ENCODE measurements at places on chromosomes 16 and 17.

- DNase-seq: no peak
Measured at GRCh38 chr17:4722678-4723240, 8.5 kb upstream of the MED11 start.

DNA sequence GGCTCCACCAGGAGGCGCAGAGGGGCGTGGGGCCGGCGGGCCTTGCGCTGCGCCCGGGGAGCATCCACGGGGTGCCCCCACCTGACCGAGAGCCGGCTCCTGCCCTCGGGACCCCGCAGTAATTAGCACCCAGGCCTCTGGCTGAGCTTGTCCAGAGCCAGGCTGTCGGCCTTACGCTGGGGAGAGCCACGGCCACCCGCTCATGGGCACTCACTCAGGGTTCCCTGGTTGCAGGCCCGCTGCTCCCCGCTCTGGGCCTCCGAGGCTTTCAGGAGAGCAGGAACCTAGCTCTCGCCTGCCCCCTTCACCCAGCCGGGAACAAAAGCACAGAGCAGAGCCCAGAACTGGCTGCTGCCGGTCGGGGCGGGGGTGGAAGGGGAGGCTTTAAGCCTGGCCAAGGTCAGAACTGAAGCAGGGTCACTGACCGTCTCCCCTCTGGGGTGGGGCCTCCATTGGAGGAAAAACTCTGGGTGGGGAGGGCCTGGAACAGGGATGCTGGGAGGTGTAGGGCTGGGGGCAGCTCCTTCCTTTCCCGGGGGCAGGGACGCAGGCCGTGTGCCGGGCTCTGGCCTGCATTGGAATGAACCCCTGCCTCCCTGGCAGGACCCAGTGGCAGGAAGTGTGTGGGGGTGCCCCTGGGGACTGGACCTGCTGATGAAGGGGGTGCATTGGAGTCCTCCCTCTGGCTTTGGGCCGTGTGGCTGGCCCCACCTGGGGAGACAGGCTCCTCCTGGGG lies 12.3 kb downstream of the GLIS2 start:
- DNase-seq: no peak

DNA sequence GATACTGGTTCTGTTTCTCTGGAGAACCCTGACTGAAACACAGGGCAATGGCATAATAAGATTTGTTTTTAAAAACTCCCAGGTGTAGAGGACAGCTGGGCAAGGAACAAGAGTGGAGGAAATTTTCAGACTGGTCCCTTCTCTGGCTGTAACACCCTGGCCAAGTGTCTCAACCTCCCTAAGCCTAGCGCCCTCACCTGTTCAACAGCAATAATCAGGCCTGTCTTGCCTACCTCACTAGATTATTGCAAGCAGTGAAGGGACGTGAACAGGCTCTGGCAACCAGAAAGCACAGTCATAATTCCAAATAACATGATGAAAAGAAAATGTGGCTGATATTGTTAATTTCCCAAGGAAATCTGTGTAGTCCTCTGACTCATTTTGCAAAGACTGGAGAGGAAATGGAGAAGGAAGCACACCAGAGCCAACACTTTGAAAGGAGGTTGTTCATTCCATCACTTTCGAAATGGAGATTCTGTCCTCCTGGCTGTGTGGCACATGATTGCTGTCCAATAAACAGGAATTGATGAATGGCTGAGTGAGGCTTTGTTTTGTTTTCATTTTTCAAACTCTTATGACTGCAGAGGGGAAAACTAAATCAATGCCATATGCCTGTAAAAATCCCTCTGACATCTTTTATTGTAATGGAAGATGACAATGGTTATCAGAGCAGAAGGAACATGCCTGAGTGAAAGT lies 87.5 kb upstream of the HLF start:
- no peak for DNase-seq

GRCh38 chr17:45976755-45977505 lies 22.1 kb upstream of the STH start:
- DNase-seq: no peak

DNA sequence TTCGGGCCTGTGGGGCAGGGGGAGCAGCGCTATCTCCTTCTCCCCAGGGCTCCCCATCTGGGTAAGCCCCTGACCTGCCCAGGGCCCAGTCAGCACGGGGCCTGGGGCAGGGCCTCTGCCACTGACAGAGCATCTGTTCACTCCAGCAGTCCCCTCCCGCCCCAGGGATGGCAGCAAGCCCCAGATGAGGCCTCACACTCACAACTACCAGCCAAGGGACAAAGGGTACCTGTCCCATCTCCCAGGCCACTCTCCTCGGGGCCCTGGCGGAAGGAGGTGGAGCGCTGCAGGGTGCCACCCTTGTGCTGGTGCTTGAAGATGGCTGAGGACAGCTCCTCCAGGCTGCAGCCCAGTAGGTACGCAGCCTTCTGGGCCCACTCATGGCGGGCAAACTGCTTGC lies 64.8 kb downstream of the MYO18A start:
- DNase-seq: no peak

- DNase-seq: no peak
Measured at GRCh38 chr17:39576187-39576586, 31.5 kb downstream of the NEUROD2 start.

DNA sequence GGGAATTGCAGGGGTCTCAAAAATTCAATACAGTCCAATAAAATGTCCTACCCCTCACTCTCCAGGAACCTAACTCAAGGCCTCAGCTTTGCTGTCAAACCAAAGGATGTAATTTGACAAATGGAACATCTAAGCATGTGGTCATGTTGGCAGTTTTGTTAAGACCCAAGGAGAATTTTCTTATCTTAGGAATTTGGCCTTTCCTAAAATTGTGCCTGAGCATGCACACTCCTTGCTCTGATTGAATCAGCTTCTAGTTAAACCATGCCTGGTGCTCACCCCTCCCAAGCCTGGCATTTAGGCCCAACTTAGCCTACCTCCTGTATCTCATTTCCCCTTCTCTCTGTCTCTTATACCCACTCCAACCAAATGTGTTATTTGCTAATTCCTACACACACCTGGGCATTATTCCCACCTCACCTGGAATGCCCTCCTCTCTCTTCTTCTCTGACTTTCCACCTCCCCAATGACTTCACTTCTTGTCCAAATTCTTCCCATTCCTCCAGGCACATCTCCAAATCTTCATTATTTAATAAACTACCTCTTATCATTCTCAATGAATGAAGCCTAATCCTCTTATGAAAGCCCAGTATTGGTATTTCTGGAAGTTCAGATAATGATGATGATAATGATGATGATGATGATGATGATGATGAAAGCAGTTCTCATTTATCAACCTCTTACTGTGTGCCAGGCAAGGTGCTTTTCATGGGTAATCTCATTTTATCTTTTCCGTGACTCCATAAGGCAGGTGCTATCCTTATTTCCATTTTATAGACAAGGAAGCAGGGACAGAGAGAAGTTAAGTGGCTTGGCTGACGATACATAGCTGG lies 178.0 kb upstream of the IRX6 start:
- no peak for DNase-seq

GRCh38 chr17:60355663-60356594 lies 36.0 kb downstream of the USP32 start:
- no peak for DNase-seq

- DNase-seq: no peak
Measured at GRCh38 chr17:72191921-72192799, 71.3 kb downstream of the SOX9 start.

- no peak for DNase-seq
Measured at GRCh38 chr17:39114723-39115122, 36.7 kb downstream of the PLXDC1 start.

DNA sequence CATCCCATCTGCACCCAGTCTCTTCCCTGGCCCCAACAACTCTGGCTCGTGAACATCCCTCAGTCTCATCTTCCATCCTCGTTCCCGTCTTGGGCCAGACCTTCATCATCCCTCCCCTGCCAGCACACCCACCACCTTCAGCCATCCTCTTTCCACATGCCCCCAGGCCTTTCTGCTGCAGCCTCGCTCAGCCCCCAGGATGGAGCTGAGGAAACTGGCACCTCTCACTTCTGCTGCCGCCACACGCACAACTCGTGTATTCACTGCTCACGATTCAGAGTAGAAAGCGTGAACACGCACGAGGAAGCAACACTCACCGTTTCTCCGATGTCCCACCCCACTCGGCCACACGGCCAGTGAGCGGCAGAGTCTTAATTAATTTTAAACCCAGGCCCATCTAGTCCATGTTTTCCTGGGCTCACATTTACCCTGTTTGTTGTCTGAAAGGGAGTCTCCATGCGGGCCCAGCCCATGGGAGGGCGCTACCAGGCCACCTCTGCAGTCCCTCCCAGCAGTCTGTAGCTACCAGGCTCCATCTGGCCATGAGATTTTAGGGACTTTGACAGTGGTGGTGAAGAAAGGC lies 12.5 kb downstream of the C16orf90 start:
- DNase-seq: no peak

DNA sequence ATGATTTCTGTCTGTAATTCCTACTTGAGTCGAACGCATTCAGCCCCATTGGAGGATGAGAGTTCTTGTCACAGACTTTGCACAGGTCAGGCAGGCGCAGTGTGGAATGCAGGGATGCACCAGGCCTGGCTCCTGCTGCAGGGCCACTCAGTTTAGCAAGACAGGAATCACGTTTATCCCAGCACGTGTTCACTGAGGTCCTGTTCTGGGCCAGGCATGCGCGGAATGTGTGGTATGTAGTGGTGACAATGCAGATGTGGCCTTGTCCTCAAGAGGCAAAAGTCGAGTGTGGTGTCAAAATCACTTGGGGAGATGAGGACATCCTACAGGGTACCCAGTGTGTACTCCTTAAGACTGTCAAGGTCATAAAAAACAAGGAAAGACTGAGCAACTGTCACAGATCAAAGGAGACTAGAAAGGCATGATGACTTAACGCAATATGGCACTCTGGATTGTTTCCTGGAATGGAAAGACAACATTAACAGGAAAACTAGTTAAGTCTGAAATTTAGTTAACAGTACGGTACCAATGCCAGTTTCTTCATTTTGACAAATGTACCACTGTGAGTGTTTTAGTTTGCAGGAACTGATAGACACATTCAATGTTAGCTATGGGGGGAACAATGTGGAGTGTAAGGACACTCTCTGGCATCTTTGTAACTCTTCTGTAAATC lies 121.5 kb upstream of the ADAMTS18 start:
- DNase-seq: no peak

DNA sequence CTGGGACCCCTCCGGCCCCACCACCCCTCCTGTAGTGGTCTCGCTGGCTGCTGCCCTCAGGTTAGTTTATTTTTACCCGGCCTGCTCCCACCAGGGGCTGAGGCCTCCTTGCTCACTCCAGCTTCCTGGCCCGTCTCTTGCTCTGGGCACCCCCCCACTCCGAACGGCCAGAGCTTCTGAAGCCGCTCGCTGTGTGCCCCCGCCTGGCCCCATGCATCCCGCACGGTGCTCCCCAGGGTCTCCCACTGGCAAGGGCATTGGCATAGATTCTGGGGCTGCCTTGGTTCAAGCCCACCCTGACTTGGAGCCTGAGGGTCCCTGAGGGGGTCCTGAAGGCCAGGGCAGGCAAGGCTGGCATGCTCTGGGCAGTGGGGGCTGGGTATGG lies 186.4 kb downstream of the SEC14L1 start:
- DNase-seq: no peak

DNA sequence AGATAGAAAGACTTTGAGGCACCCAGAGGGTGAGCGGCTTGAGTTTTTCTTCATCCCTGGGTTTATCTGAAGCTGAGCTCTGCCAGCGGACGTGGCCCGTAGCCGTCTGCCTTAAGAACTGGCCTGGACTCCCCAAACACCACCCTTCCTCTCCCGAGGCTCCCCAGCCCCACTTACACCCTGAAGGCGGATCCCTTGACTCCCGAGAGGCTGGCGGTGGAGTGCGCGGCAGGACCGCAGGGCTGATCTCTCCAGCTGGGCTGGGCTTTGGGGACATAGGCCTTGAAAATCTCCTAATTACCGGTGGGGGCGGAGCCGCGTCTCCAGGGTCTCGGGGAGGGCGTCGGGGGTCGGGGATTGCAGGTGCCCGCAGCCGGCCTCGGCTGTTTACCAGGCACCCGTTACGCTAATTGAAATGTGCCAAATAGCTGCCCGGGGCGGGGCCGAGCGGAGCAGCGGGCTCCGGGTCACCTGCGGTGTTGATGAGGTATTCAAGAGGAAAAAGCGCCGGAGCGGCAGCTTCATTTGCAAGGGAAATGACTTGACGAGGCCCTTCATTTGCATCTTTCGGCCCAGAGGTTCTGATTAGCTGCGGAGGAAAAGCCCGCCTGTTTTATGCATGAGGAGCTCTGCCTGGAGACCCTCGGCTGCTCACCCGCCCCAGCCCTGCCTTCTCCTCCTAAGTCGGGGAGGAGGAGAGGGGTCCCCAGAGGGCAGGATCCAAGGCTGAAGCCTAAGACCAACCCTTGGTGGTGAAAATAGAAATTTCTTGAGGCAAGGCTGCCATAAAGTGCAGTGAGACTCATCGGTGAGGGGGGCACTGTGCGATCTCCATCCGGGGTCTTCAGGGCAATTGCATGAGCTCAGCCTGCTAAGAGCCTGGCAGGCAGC lies 100.7 kb downstream of the MGAT5B start:
- DNase-seq: no peak

DNA sequence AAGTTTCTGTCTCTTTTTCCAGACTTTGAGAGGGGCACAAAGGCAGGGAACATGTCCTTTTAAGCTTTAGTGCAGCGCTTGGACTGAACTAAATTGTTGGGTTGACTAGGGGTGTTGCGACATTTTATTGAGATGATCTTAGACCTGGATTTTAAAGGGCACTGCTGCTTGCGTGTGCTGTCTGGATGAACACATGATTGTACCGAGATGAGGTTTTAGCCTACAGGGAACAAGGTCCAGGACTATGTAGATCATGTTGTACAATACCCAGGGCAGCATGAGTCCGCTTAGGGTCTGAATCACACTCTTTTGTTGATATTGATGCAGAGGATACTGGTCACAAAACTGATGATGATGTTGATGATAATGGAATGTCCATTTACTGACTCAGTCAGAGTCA lies 5.2 kb upstream of the RGS9 start:
- DNase-seq: no peak

- no peak for DNase-seq
Measured at GRCh38 chr17:28331891-28332420, 3.3 kb downstream of the IFT20 start.

GRCh38 chr17:50934672-50935220 lies 68.6 kb upstream of the TOB1 start:
- DNase-seq: no peak

DNA sequence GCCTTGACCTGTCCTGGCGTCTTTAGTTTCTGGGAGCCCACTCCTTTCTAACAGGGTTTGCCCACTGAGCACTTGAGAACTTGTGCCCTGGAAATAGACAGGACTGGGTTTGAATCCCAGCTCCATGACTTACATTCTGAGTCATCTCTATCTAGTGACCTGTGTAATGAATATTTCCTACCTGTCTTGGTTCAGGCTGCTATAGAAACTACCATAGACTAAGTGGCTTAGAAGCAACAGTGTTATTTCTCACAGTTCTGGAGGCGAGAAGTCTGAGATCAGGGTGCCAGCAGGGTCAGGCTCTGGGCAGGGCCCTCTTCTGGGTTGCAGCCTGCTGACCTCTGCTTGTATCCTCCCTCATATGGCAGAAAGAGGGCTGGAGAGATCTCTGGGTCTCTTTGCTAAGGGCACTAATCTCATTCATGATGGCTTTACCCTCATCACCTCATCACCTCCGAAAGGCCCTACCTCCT lies 110.7 kb upstream of the DHX40 start:
- no peak for DNase-seq

- DNase-seq: no peak
Measured at GRCh38 chr17:60106340-60107059, 27.8 kb upstream of the HEATR6 start.
